ENCODE measurements at places on chromosomes 3 and 15.
A peak's percentile ranks its signal among the peaks of the same experiment; 100 is the strongest.

DNA sequence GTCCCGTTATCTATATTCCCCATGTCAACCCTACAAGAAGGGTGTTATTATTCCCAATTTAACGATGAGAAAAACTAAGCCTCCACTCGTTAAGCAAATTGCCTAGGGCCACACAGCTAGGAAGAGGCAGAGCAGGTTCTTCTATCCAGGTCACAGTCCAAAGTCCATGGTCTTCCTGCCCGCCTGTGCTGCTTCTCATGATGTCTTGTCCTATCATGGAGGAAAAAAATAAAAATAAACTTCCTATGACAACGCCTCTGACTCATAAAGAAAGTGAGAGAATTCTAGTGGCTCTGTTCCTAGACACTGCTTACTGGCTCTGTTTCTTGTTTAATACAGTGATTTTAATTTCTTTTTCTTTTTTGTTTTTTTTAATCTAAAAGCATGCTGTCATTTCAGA is 9.7 kb downstream of the COL8A1 start:
- DNase-seq = no peak

- DNase-seq = no peak
These were observed 94.4 kb upstream of the FAM174B start for GRCh38 chr15:92749946-92750345.

DNA sequence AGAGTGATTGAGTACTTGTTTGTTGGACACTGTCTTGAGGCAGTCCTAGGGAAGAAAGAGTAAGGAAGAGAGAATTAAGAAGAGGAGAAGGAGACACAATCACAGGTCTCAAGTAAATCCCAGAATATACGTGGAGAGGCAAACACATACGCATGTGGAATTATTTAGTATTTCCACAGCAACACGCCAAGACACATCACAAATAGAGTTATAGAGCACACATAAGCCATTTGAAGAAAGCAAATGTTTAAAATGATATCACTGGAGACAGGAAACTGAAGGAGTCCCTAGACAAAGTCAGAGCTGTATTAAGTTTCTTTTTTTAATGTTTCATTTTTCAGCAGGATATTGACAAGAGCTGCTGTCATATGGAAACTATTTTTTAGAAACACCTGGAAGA is 206.1 kb upstream of the LRIG1 start:
- no peak for DNase-seq

DNA sequence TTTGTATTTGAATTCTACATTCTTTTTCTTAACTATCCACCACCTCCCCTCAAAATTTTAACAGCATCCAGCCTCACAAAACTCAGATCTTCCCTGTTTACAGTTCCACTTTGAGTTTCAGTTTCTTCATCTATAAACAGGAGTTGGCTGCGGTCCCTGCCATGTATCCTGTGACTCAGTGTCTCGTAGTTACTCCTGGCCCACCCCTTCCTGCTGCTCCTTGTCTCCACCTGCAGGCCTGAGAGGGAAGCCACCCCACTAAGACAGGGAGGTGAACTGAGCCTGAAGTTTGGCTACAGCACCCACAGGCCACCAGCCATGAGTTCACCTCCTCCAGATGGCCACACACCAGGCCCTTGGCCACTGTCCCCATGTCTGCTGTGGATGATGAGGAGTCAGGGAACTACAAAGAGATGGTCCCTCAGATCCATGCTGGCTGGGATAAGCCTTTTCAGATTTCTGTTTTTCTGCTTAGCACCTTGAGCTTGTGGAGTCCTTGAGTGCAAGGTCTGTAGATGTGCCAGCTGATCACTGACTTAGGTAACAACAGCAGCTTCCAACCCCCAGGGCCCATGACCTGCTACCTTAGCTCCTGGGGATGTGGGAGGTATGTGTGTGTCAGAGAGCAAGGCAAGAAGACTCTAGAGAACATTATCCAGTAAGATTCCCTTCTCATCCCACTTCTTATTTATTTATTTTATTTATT is 37.5 kb downstream of the CD86 start:
- peak; percentile 56 for DNase-seq

GRCh38 chr15:33756961-33757360 is 211.3 kb upstream of the CHRM5 start:
- no peak for DNase-seq

- DNase-seq = no peak
These were observed 24.6 kb upstream of the SLC6A6 start for GRCh38 chr3:14377838-14378169.

DNA sequence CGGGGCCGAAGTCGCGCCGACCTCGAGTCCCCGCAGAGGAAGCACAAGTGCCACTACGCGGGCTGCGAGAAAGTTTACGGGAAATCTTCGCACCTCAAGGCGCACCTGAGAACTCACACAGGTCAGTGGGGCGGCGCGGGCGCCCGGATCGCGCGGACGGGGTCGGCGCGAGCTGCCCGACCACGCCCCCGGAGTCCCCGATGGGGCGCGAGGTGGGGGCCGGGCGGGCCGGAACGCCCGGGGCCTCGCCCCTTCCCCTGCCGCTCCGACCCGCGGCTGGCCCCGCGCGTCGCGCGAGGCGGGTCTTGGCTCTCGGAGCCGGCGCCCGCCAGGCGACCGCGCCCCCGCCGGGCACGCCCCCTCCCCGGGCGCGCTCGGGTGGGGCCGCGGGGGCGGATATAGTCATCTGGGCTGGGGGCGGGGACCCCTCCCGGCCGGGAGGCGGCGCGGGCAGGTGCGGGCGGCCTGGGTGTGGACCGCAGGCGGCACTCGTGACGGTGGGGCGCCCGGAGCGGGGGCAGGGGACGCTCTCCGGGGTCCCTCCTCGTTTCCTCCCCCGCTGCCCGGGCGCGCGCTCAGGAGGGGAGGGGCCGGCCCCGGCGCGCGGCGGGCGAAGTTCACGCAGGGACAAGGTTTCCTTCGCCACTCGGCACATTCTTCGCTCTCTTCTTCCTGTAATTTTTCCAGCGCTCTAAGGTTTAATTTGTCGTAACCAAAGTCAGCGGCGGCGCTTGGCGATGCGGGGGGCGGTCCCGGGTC is 1.2 kb downstream of the KLF13 start:
- DNase-seq = peak; percentile 75

- DNase-seq = no peak
These were observed 9.9 kb upstream of the CD200R1L start for GRCh38 chr3:112856537-112856936.

- DNase-seq = no peak
These were observed 154.8 kb downstream of the SLC9A9 start for GRCh38 chr3:143693506-143693905.
